ENCODE measurements at places on chromosomes 3 and 15. TPM values are rescaled to one million over a fixed set of nuclear protein-coding genes. Genes with fewer than 3 reads are reported as not detected.

The SOX2 gene
- polyA plus RNA-seq: not detected

DNA sequence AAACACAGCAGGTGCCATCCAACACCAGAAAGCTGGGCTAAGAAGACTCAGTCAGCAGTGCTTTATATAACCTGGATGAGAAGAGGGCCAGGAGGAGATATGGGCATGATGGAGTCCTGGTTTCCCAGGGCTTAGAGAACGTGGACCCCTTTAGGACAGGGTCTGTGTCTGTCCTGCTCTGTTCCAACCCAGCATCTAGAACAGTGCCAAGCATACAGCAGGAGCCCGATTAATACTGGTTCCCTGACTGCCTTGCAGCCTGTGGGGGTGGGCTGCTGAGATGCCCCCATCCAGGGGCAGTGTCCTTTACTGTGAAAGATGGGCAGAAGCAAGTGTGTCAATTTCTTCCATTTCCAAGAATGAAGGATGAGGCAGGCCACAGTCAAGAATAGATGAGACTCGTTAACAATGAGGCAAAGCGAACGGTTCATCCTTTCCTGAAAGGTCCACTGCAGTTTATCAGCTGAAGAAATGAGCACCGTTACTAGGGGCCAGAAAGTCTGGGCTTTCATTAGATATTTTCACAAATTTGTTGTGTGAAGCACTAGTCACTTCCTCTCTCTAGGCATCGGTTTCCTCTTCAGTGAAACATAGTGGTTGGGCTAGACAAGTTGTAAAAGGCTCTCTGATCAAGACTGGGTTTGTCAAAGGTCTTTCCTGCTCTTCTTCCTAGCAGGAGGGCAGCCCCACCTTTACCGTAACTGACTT, 72.0 kb upstream of the HERC1 start:
- no peak for DNase-seq

The PCSK6 gene
- 0.07 TPM for polyA plus RNA-seq

GRCh38 chr3:42031808-42032480, 59.2 kb upstream of the TRAK1 start:
- DNase-seq: no peak

GRCh38 chr3:126127904-126128303, 44.0 kb upstream of the SLC41A3 start:
- DNase-seq: no peak

- DNase-seq: peak; percentile 34
Observed at GRCh38 chr3:29515451-29515850, 234.6 kb downstream of the RBMS3 start.

The TUSC7 gene
- polyA plus RNA-seq: not detected
